PC-9 (cell line): ENCODE measurements at places on chromosomes 3 and 15. TPM values are rescaled to one million over a fixed set of nuclear protein-coding genes. Genes with fewer than 3 reads are reported as not detected.

The ACOX2 gene
- 2.8 and 3.5 TPM in 2 replicates for total RNA-seq

- no peaks in the 10 kb centered on the region for H3K36me3 ChIP-seq
- H3K4me1 ChIP-seq = no peaks in the 10 kb centered on the region
- DNase-seq = no peak
- no peaks in the 10 kb centered on the region for H3K27me3 ChIP-seq
These were observed 166.0 kb upstream of the ICE2 start for GRCh38 chr15:60644903-60645302.

The IL17RB gene
- not detected in 2 replicates for total RNA-seq

The ZNF660 gene
- total RNA-seq = 1.0 and 1.2 TPM in 2 replicates

The CCDC50 gene
- 106 and 118 TPM in 2 replicates for total RNA-seq

The PTPRG gene
- 22.0 and 32.9 TPM in 2 replicates for total RNA-seq
